CD4-positive, alpha-beta T cell treated with Interleukin-21 for 1 hour (primary cell): ENCODE measurements at places on chromosomes 5 and 9.

DNA sequence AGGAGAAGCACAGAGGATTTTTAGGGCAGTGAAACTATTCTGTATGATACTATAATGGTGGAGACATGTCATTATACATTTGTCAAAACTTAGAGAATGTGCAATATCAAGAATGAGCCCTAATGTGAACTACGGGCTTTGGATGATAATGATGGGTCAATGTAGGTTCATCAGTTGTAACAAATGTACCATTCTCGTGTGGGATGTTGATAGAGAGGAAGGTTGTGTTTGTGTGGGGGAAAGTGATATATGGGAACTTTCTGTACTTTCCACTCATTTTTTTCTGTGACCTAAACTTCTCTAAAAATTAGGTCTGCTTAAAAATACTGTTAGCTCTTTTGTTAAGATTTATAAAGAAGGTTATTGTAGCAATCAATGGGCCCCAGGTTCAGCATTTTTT lies 138.9 kb downstream of the SPATA31D1 start:
- DNase-seq = no peak

GRCh38 chr9:128556276-128556675 lies 3.9 kb downstream of the SPTAN1 start:
- DNase-seq = no peak

DNA sequence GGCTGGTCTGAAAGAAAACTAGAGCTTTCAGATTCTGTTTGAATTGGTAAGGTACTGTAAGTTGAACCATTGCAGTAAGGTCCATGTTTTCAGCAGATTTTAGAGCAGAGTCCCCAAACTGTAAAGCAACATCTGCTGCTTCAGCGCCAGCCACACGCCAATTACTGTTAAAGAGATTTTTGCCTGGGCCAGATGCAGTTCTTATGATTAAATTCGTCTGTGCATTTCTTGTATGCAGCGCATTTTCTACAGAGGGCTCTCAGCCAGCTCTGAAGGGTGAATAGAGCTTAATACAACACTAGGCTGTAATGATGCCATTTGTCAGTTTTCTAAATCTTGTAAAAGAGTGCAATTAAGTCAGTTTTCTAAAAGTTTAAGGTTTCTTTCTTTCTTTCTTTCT lies 246.3 kb downstream of the COX7C start:
- DNase-seq = no peak

DNA sequence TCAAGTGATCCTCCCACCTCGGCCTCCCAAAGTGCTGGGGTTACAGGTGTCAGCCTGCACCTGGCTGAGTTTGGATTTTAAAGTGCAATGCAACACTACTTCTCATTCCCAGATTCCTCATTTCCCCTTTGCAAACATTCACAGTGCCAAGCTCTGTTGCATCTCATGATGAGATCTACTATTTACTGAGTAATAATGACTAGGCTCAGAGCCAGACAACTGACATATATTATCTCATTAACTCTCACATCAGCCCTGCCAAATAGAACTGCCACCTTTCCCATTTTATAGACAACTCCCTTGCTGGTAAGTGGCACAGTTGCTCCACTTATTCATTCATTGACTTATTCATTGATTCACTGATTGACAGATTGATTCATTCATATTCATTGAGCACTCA lies 7.0 kb downstream of the PDE6A start:
- no peak for DNase-seq

DNA sequence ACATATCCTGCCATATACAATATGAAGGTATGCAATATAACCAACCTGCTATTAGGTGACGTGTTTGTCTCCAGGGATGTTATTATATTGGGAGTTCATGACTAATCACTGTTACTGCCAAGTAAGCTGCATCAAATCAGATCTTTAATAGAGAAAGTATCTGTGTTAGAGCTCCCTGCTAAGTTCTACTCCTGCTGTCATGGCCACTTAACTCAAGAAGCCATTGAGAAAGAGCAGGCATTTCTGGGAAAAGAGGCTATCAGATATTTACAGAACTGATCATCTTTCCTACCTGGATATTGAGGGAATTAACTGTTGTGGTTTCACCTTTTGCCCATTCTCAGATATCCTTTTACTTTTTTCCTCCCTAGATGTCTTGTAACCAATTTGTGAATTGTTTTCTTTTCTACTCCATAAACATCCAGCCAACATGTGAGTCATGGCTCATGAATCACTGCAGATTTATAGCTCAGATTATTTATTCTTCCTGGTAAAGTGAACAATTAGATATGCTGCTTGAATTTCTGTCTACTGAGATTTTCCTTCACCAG lies 634.8 kb upstream of the FAM174A start:
- DNase-seq = no peak

DNA sequence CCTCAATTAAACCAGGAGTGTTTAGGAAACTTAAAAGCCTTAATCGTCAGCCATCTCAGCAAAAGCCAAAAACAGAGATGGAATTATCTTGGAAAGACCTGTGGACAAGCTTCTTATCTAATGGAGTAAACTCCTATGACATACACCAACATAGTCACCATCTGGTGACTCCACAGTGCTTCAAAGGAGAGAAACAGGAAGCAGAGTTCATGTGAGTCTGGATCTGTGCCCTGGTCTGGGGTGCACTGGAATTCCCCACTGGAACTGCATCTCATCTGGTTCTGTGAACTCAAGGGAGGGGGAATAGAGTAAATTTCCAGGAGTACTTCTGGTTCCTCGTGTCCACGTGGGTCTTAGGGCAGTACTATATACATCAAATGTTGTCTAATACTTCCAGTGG lies 36.3 kb upstream of the KCNN2 start:
- DNase-seq = no peak

- DNase-seq = no peak
Measured at GRCh38 chr5:56010431-56010830, 15.7 kb upstream of the IL6ST start.

GRCh38 chr5:66633754-66634153 lies 37.6 kb downstream of the MAST4 start:
- no peak for DNase-seq

GRCh38 chr5:9519537-9519936 lies 26.3 kb downstream of the SEMA5A start:
- DNase-seq = no peak

DNA sequence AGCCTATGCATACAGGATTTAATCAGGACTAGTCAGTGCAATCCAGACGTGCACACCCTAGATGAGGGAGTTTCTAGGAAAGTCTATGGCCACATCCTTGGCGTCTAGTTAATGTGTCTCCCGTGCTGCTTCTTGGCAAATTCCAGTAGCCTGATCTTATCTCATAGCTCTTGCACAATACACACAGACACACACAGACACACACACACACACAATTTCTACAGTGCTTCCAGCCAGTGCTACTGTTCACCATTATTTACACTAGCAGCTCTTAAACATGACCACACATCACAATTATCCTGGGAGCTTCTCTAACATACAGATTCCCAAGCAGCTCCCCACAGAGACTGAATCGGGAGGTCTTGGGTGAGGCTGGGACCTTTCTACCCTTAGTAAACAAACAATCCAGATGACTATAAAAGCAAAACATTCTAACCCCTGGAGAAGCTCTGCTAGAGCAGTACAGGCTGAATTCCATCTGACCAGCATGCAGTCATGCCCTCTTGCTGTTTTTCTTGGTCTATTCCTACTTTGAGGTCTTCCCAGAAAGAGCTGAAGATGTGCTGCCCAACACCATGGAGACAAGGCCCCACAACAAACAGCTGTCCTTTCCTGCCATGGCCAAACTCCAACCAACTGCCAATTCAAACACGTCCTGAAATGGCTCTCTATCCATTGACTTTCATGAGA lies 236.6 kb downstream of the DEPDC1B start:
- no peak for DNase-seq

GRCh38 chr5:39578887-39579497 lies 154.2 kb upstream of the DAB2 start:
- DNase-seq = peak; percentile 15

- DNase-seq = no peak
Measured at GRCh38 chr9:126494264-126494663, 119.5 kb upstream of the LMX1B start.

- DNase-seq = no peak
Measured at GRCh38 chr9:124268661-124269060, 10.9 kb downstream of the NEK6 start.

- DNase-seq = no peak
Measured at GRCh38 chr9:5819174-5819573, 13.7 kb downstream of the ERMP1 start.

DNA sequence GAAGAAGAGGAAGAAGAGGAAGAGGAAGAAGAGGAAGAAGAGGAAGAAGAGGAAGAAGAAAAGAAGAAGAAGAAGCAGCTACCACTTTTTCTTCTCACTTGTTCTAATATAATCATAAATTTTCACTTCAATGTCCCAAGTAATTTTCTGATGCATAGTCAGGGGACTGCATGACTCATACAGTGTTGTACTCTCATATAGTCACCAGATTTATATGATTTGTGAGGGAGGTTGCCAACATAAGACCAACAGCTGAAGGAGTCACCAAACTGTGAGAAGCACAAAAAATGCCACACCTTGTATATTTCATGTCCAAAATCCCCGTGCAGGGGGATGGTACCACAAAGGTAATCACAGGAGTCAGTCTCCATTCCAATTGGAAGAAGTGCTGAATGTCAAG lies 32.7 kb upstream of the DMRTA1 start:
- no peak for DNase-seq
